ENCODE measurements at places on chromosomes 2 and 18.

DNA sequence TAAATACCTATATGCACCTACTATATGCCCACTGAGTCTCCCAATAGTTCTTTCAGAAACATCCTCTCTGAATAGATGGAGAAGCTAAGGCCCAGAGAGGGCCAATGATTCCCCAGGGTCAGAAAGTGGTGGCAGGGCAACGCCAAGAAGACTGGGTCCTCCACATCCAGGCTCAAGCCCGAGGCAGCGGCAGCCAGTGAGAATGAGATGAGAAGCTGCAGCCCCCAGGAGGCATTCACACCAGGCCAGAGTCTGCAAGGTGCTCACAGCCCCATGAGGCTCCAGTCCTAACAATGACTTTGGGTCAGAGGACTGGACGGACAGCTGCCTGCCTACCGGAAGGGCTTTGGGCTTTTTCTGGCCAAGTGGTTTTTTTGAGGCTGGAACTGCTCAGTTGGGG is 3.5 kb downstream of the TEX261 start:
- DNase-seq: no peak

GRCh38 chr2:218734190-218734975 is 23.7 kb downstream of the TTLL4 start:
- no peak for DNase-seq

- no peak for DNase-seq
Observed at GRCh38 chr18:8721094-8721669, 15.8 kb downstream of the MTCL1 start.

GRCh38 chr2:128214251-128214650 is 104.4 kb downstream of the HS6ST1 start:
- DNase-seq: no peak

DNA sequence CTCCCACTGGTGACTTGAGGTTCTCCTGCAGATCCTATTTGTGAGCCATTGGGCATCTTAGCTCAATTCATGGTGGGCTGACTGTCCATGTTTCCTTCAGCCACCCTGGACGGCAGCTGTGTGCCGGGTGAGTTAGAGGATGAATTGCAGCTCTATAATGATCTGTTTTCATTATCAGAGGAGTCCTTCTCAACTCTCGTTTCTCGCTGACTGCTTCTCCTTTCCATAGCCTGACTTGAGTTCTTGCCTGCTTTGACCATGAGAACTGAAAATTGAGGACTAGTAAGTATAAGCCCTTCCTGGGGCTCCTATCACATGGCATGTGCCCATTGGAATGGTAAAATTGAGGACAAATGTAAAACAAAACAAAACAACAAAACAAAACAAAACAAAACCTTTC is 121.8 kb downstream of the CDC42EP3 start:
- DNase-seq: peak; percentile 29

DNA sequence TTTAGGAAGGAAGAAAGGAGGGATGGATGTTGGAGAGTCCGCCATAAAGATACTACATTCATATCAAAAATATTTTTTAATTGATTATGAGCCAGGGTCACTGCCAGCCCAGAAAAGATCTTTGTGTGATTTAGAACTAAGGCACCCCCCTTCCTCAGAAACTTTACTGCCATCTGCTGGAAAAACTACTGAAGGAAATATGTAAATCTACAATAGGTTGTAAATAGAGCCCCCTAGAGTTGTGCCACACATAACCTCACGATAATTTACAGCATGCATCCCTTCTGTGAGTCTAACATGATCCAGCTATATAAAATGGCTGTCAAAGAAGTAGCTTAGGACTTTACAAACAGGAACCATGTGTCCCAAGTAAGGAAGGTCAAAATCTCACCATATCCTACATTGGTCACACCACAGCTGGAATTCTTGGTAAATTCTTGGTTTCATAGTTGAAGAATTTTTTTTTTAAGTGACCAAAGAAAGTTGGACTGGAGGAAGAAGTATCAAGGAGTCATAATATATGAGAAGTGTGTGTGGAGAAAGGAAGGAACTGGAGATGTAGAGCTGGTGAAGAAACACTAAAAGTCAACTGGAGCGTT is 152.5 kb downstream of the CYP26B1 start:
- no peak for DNase-seq

- DNase-seq: no peak
Observed at GRCh38 chr2:112486895-112487294, 4.9 kb downstream of the TTL start.

DNA sequence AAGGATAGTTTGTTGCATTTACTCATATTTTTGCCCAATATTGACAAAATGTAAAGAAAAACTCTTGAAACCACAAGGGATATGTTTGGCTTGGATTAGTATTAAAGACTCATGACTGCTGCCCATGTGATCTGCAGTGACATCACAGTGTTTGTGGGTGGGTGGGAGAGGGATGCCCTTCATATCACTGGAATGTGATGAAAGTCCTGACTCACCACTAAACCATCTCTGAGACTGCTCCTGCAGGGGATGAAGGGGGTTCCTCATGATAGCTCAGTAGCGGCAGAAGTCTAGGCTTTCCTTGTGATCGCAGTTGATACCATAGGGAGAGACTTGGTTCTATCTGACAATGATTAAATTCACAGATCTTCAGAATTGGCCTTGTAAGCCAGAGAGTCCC is 451.2 kb downstream of the CNTNAP5 start:
- no peak for DNase-seq

DNA sequence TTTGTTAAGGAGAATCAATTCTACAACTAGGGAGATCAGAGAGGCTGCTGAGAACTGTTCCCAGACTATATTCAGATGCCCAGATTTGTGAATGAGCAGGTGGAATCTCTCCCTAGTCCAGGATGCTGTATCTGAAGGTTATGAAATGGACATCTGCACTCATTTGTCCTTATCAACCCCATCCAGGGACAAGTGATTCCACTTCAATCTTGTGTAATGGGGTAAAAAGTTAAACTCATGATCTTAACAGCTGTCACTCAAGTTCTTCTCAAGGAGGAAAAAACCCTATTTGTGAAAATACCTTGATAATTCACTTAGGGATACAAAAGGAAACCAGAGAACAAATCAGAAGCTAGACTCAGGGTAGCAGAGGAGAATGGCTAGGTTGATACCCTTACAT is 144.8 kb downstream of the PLCL1 start:
- no peak for DNase-seq

- peak; percentile 26 for DNase-seq
Observed at GRCh38 chr2:63488118-63488713, 100.1 kb downstream of the WDPCP start.

DNA sequence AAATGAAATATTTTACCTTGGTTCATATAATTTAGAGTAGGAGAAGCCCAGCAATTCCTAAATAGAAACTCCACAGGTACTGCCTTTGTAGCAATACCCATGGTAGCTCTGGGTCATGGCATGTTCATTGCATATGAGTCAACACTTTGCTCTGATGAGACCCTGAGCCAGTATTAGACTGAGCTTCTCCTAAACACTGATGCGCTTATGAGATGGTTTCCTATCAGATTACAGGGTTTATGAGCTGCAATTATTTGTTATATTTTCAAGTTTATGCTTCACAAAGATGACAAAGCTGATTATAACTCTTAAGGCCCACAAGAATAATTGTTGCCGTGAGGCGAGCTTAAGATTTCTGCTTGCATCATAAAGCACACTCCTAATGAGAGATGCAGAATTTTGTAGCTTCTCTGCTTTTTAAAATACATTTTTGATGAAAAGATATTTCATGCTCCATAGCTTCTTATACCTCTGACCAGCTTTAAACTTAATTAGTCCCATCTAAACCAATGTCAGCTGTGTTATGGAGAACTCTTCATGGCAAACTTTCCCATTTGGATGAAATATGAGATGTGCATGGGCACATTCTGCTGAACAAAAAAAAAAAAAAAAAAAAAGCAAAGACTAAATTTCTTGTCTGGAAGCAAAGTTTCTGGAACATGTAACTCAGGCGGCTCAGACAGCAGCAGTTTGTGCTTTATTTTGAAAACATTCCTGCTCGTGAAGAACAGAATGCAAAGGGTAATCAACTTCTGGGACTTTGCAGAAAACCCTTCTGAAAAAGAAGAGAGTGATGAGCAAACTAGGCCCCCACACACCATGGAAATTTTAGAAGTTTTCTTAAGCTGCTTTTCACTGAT is 162.6 kb downstream of the KCNE4 start:
- no peak for DNase-seq

- DNase-seq: no peak
Observed at GRCh38 chr18:21662581-21662980, 42.0 kb downstream of the ABHD3 start.

GRCh38 chr2:173393186-173393585 is 38.5 kb downstream of the CDCA7 start:
- DNase-seq: no peak

DNA sequence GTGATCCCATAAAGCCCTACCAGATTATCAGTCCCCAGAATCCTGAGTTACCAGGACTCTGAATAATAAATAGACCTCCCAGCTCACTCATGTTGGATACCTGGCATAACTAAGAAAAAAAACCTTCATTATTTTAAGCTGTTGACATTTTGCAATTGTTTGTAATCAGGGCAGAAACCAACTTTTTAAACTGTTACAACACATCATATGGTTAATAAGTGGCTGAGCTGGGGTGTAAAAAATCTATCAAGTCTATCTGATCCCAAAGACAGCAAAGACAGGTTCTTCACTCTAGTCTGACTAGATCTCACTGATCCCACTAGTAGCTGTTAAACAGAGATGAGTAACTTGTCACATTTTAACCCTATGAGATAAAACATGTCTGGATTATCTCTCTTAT is 370.3 kb downstream of the RIT2 start:
- no peak for DNase-seq

GRCh38 chr2:99643787-99644418 is 154.1 kb upstream of the REV1 start:
- no peak for DNase-seq

- peak; percentile 86 for DNase-seq
Observed at GRCh38 chr2:96531872-96532505, 4.6 kb upstream of the ARID5A start.

DNA sequence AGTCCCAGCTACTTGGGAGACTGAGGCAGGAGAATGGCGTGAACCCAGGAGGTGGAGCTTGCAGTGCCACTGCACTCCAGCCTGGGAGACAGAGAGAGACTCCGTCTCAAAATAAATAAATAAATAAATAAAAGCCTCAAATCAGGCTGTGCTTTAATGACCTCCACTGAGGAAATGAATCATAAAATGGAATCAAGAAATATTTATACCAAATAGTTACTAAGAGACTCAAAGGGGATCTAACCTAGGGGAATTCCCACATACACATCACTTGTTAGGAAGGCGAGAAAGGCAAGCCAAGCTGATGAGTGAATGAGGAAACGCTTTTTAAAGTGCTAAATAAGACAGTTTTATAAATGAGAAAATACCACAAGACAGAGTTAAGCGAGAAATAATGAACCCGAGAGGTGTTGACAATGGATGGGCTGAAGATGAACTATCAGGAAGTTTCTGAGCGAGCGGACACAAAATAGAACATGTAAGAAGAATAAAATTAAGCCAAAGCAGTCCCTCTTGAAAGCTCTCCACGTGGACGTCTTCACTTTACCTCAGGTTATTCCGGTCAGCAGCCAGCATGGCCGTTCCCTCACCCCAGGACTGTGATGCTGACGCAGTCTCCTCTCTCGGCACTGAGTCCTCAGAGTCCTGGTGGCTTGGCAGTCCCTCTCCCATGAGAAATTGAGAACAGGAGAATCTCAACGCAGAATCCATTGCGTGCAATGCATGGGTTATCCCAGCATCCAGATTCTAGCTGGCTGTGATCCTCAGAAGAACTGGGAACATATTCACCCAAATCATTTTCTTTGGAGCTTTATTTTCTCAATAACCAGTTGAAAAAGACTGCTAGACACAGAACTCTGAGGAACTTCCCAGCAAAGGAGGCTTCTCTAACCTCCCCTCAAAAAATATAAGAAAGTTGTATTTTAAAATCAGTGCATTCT is 22.3 kb downstream of the PXDN start:
- no peak for DNase-seq

DNA sequence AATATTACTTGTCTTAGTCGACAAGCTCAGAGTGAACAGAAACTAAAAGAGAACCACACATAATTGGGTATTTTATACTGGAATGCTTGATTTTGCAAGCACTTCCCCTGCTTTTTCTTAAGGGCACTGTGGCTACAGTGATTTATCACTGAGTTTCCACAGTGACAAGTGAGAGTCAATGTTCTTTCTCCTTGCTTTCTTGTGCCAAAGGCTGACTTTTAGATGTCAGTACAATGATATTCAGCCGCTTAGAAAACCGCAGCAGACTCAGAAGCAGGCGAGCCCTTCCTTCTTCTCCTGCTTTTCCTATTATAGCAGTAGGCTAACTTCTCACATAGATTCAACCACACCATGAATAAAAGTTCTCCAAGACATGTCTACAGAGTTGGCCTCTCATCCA is 1603.6 kb upstream of the NXPH2 start:
- DNase-seq: no peak

DNA sequence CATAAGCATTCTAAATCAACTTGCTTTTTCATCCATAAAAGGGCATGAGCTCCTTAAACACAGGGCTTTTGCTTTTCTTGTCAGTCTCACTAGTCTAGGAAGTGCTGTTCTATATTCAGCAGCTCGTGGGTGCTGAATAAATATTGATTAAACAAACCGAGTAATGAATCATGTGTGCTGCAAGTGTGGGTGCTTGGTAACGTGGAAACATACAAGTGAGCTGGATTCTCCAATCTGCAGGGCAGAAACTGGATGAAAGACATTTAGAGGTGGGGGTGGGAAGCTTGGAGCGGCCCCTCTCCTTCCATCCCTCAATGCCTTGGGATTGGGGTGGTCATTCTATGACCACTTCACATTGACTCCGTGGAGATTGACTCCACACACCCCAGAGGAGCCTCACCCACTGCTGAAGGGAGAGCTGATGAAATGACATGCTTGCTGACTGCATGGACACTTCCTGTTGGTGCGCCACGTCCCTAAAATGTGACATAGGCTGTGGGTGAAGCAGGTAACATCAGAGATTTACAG is 114.6 kb downstream of the DOCK10 start:
- no peak for DNase-seq

DNA sequence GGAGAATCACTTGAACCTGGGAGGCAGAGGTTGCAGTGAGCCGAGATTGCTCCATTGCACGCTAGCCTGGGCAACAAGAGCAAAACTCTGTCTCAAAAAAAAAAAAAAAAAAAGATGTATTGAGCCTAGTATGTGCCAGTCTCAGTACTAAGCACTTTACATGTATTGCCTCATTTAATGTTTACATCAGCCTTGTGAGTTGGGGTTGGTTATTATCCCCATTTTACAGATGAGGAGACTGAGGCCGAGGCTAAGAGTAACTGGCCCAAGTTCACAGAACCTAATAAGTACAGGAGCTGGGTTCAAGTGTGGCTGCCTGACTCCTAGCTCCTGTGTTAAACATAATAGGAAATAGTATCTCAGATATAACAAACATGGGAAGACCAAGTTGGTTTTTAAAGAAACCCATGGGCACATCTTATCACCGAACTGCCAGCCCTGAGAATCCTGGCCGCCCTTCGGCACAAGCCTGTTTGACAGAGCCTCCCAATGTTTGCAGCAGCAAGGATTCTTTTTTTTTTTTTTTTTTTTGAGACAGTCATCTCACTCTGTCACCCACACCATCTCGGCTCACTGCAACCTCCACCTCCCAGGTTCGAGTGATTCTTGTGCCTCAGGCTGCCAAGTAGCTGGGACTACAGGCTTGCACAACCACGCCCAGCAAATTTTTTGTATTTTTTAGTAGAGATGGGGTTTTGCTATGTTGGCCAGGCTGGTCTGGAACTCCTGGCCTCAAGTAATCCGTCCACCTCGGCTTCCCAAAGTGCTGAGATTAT is 24.2 kb upstream of the GMPPA start:
- DNase-seq: no peak
